ENCODE measurements at places on chromosomes 16 and 17.

- DNase-seq, result peak; percentile 8
Measured at GRCh38 chr16:73298562-73298961, 250.6 kb upstream of the ZFHX3 start.

- DNase-seq, result peak; percentile 53
Measured at GRCh38 chr16:88453611-88454522, 787 bp downstream of the ZFPM1 start.

- DNase-seq, result peak; percentile 52
Measured at GRCh38 chr16:29909391-29909790, 9.1 kb downstream of the ASPHD1 start.

DNA sequence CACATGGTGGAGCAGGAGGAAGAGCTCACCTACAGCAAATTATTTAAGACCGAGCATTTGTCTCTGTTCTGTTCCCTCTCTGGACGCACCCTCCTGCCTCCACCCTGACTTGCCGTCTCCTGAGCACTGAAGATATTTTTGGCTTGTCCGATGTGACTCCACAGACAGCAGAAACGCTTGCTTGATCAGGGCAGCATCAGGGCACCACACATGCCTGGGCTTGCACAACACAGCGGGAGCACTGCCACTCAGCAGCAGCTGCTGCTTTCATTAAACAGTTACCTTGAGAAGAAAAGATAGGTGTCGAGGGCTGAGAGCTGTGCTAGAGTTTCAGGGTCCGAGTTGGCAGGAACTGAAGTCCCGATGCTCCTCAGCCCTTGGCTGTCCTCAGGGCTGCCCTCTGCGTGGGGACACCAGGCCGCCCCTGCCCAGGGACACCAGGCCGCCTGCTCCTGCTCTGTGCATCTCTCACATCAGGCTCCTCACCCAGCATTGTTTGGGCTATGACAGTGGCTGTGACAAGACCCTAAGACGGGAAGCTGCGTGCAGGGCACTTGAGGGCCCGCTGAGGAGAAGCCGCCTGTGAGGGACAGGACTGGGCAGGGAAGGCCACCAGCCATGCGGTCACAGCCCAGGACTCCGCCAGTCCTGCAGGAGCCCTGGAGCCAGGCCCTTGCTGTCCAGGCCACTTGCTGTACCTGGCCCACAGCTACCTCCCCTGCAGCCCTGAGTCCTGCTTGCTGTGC, 21.3 kb upstream of the CDH15 start:
- no peak for DNase-seq

- DNase-seq, result no peak
Measured at GRCh38 chr17:78973792-78974520, 5.8 kb downstream of the LGALS3BP start.

GRCh38 chr16:11131706-11132105, 124.3 kb downstream of the SOCS1 start:
- no peak for DNase-seq

GRCh38 chr17:3990386-3991127, 26.3 kb upstream of the ATP2A3 start:
- DNase-seq, result peak; percentile 43

DNA sequence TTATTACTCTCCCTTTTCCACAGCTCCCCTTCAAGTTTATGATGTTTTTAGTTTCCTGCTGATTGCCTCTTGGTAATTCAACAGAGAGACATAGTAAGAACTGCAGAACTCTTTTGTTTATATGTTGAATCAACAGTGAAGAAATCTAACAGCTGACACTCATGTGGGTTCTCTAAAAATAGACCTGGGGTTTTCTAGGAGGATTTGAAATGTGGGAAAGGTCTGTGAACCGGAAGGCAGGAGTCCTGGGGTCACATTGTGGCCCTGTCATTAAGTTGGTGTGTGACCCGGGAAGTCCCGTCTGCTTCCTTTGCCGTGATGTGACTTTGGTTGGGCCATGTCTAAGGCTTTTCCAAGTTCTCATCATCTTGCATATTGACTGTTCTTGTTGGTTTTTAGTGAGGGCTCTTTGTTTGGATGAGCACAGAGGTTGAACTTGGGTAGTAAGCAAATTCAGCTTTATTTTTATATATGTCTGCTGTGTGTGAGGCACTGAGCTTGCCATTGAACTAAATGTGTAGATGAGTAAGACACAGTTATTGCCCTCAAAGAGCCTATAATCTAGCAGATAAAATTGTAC, 48.5 kb upstream of the HS3ST3A1 start:
- DNase-seq, result no peak

DNA sequence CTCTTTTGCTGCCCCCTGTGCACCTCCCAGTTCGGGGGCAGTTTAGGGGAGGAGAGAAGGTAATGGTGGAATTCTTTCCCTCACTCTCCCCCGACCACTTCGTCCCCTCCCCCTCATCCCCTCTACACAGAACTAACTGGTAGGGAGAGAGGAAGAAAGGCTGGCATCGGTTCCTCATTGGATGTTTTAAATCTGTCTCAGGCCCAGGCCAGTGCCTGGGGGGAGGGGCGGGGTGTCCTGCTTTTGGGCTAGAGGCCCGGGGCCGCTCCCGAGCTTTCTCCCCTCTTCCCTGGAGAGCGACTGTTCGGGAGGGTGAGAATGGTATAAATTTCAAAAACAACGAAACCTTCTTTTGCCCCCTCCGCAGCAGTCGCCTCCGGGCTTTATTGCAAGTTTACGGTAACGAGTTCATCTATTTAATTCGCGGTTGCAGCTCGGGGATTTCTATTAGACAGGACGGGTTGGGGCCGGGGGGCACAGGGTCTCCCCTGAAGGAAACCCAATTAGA, at the start of gene PRAC2:
Gene PRAC2 (plus strand): TSS at position 271 of the 508 bp plus-strand sequence. CDS start 1,226 bp downstream, outside the sequence.
- no peak for DNase-seq

DNA sequence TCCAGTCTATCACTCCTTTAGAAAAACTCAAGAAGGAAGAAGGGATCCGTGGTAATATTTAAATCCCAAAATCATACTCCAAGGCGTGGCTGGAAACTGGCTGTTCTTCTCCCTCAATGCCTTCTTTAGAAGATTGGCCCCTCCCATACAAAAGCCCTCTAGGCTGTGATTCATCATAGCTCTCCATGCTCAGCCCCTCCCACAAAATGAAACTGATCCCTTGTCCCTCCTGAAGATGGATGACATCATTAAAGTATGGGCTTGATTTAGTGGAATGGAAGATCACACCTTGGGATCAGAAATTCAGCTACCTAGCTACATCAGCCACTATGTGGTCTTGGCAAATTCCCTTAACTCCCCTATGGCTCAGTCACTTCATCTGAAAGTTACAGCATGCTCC, 4.1 kb downstream of the GRIN2A start:
- no peak for DNase-seq

DNA sequence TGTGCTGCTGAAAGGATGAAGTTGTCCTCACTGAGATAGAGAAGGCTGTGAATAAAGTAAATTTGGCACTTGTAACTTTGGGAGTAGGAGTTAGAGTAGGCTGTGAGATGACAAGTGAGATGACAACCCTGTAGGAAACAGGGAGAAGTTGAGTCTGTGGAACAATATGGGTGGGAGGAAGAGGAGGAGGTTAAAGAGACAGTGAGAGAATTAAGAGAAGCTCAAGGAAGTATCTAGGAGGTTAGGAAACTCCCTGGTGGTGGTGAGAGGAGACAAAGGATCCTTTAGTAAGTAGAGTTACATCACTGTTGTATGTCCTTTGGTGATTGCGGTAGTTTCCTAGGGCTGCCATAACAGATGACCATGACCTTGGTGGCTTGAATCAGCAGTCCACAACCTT, 10.7 kb upstream of the HSD17B2 start:
- no peak for DNase-seq

GRCh38 chr16:58024486-58025350, 836 bp upstream of the MMP15 start:
- DNase-seq, result peak; percentile 21

DNA sequence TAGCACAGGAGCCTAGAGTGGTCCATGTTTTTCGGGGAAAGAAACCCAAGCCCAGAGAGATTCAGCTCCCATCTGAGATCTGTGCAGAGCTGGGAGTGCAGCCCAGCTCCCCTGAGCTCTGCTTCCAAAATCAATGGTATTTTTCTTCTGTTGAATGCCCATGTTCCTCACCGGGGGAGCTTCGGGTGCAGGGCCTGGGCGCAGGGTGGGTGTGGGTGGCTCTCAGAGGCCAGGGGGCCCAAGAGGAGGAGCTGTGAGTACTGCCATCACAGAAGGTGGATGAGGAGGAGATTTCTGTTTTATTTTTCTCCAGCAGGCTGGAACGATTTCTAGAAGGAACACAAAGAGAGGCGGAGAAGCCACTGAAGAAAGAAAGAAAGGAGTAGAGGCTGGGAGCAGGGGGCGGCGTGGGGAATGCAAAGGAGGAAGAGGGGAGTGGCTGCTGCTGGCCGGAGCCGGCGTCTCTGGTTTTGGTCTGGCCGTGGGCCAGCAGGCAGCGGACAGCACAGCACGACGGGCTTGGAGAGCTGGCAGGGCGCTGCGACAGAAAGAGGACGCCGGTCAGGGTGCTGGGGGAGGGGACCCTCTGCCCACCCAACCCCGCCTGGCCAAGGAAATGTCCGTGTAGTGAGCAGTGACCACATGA, 76.2 kb upstream of the KSR1 start:
- DNase-seq, result peak; percentile 75

- DNase-seq, result no peak
Measured at GRCh38 chr16:14530046-14530445, 100.0 kb downstream of the PARN start.

DNA sequence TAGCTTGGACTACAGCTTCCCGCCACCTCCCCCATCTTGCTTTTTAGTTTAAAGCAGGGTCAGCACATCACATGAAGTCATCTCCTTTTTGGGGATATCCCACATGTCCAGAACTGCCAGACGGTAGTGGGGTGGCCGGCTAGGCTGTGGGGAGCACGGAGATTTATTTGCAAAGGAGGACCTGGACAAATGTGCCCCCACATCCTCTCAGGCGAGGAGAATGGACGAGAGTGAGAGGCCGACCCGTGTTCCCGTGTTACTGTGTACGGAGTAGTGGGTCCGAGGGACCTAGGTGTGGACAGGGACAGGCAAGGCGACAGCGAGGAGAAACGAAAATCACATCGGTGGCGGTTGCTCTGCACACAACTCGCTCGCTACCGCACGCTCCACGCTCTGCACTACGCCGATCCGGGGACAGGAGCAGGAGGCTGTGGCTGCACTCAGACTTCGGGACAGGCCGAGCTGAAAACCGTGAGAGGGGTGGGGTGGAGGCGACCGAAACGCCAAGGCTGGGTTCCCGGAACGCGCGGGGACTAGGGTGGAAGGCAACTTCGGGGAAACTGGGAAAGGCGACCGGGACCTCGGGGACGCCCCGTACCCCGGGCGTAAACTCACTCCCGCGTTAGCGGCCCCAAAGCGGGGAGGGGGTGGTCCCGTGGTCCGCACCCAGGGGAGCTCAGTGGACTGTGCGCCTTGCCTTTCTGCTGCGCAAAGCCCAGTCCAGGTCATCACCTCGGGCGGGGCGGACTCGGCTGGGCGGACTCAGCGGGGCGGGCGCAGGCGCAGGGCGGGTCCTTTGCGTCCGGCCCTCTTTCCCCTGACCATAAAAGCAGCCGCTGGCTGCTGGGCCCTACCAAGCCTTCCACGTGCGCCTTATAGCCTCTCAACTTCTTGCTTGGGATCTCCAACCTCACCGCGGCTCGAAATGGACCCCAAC, at the start of gene MT1A:
Gene MT1A (plus strand): TSS at position 853 of the 937 bp plus-strand sequence. CDS start 73 bp downstream, at position 926.
- peak; percentile 74 for DNase-seq

DNA sequence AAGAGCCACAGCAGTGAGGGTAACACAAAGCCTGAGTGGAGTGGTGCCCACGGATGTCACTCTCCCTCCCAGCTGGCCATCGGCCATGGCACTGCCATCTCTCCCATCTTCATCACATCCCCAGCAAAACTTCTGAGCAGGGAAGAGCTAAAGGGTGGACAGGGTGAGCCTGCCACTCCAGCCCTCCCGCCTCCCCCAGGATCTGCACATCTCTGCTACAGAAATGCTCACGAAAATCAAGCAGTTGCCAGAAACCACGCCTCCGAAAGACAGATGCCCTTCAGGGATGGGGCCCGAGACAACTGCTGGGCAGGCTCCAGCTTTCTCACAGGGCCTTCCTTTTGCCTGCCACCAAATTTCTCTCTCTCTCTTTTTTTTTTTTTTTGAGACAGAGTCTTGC, 3.6 kb downstream of the GRIN2C start:
- DNase-seq, result no peak

DNA sequence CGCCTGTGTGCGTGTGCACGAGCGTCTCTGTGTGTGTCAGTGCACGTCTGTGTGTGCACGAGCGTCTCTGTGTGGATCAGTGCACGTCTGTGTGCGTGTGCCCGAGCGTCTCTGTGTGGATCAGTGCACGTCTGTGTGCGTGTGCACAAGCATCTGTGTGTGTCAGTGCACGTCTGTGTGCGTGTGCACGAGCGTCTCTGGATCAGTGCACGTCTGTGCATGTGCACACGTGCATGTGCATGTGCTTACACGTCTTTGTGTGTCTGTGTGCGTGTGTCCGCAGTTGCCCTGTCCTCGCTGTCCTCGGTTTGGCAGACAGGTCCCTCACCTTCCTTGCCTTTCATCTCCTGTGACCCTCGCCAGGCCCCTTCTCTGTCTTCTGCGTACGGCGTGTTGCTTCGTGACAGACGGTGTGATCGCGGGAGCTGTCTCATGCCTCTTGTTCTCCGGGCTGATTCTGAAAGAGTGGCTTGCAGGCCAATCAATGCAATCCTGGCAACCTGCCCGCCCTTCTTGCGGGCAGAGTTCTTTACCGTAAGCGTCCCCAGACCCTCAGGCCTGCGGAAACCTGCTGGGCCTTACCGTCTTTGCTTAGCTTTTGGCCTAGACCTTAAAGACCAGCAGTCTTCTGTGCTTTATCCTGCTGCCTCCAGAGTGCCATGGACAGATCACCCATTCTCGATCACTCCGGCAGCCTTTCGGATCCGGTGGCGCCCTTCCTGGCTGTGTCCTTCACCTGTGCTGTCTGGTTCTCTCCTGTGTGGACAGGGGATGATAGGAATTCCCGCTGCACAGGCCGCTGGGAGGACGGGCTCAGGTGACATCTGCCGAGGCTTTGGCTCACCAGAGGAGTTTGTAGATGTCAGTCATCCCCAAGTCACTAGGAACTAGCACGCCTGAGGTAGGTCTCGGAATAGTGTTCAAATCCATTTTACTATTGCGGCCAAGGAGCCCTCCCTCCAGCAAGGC, 18.5 kb downstream of the MLYCD start:
- DNase-seq, result no peak

GRCh38 chr16:29845656-29846055, 17.4 kb downstream of the CDIPT start:
- no peak for DNase-seq

Data from GM23248 (cell line).